ENCODE measurements at places on chromosomes 7 and 10.

- no peak for DNase-seq
These were observed 108.7 kb downstream of the DIP2C start for GRCh38 chr10:580778-581177.

DNA sequence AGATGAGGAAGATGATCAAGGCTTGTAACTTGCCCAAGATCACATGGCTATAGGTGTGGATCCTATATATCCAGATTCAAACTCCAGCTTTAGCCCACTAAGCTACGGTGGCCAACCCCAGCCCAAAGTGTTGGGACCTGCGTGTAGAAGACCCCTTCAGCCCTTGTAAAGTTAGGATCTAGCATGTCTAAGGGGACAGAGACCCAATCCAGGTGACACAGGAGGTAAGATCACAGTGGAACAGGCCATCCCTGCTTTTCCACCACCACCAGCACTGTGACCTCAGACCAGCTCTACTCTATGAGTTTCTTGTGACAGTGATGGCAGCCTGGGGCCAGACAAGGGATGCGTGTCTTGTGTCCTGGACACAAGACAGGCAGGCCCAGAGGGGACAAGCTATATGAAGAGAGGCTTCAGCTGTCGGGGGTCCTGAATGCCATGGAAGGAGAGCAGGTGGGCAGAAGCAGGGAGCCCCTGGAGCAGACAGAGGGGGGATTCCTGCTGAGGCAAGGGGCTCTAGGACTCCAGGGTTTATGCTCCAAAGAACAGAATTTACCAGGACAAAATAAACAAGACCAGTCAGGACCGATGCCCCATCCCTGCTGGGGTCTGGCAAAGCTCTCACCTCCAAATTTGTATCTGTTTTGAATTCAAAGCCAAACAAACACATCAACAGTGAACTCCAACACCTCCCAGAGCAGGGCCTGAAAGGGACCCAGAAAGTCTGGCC lies 10.4 kb downstream of the GPRIN2 start:
- DNase-seq, result no peak

DNA sequence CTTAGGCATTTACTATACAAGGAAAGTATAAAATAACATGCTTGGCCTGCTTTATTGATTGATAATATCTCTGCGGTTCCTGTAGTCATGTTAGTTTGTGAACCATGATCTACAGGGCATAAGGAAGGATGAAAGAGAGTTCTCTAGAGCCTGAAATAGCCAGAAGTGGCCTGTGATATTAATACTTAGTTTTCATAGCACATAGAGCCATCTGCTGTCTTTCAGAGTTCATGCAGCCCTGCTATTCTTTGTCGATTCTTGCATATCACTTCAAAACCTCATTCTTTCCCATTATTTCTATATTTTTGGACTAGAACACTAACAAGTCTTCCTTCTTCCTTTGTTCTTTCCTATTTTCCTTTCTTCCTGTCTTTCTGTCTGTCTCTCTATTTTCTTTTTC lies 26.4 kb upstream of the PRKG1 start:
- DNase-seq, result no peak

DNA sequence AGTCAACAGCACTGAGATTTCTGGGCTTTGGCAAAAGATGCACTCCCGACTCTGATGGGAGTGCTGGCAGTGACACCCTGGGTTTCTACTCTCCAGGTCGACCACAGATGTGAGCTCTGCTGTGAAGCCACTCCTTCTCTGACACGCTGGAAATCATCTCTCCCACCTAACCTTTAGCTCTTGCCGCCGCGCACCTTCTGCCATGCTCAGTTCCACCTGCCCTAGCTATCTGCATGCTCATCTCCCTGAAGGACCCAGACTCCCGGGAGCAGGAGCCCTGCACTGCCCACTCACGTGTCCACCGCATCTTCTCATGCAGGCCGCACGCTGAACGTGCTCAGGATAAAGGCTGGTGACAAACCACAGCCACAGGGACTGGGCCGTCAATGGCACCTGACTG lies 174.8 kb downstream of the TNS3 start:
- no peak for DNase-seq

DNA sequence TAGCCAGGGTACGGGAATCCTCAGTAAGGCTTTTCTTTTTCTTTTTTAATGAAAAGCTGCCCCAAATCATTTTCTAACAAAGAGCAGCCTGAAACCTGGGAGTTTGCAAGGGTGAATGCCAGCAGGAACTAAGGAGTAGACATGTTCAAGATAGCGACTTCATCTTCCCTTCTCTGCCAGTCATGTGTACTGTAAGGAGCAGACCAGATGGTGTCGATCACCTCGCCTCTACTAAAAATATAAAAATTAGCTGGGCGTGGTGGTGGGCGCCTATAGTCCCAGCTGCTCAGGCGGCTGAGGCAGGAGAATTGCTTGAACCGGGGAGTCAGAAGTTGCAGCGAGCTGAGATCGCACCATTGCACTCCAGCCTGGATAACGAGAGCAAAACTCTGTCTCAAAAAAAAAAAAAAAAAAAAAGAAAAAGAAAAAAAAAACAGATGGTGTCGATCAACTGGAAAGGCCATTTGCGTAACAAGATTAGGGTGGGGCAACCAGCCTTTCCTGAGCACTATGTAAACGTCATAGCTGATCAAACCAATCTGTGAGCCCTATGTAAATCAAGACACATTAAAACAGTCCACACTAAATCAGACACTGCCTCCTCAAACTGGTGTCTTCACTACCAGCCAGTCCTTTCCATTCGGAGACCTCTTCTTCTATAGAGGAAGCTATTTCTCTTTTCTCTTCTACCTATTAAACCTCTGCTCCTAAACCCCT lies 33.8 kb downstream of the NOLC1 start:
- DNase-seq, result peak; percentile 40

All from B cell (primary cell).